ENCODE measurements at places on chromosomes 16 and 17.

GRCh38 chr17:17028059-17028877 lies 14.0 kb upstream of the MPRIP start:
- peak; percentile 95 for DNase-seq

GRCh38 chr16:81458149-81458669 lies 13.6 kb downstream of the CMIP start:
- DNase-seq = no peak

GRCh38 chr17:52696362-52696761 lies 537.8 kb upstream of the CA10 start:
- DNase-seq = no peak

DNA sequence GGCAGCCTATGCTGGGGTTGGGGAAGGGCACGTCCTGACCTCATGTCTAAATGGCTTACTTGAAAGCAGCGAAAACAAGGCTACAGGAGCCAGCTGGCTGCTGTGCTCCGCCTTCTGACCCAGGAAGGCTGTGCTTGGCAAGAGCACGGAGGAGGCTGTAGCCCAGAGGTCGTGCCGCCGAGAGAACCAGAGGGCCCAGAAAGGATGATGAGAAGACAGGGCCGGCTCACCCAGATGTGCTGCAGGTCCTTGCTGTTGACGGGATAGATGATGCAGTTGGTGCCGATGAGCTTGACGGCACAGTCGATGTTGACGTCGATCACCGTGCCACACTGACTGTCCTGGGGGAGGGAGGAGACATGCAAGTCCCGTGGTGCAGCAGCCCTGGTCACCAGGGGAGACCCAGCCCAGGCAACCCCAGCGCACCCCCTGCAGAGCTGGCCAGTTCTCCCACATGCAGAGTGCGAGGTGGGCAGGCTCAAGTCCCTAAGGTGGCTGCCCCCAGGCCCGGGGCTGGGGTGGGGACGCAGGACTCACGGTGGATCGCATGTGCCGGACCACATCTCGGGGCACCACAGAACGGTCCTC lies 20.7 kb downstream of the SPHK1 start:
- no peak for DNase-seq

DNA sequence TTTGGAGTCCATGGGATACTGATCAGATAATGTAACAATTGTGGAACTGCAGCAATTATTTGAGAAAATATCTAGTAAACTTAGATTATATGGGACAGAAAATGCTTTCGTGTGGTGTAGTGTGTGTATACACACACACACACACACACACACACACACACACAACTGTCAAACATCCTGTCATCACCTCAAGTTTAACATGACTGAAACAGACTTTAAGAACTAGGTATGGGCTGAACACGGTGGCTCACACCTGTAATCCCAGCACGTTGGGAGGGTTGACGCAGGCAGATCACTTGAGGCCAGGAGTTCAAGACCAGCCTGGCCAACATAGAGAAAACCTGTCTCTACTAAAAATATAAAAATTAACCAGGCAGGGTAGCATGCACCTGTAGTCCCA lies 544 bp upstream of the EVI2A start:
- DNase-seq = no peak

DNA sequence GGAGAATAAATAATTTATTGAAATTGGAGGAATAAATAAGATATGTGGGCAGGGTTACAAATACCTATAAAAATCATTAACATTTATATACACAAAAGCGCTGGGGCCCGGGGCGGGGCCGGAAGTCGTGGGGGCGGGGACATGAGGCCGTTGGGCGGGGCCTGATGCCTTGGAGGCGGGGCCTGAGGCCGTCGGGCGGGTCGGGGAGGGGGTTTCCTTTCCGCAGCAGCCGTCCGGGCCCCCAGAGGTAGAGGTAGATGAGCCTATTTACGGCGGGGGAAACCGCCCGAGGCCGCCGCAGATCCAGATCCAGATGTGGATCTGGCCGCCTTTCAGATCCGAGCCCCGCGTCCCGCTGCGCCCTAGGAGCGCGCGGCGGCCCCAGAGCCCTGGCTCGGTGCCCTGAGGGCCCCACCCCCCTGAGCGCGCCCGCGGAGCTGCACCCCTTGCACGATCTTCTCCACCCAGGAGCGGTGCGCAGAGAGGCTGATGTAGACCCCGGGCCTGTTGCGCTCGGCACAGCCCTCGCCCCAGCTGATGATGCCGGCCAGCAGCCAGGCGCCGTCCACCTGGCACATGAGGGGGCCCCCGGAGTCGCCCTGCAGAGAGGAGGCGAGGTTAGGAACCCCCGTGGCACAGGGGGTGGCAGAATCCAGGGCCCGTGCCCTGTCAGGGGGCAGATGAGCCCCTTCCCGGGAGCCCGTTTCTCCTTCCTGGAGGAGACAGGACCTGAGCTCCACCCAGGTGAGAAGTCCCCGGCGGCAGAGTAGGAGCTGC lies 5.1 kb downstream of the PRSS22 start:
- no peak for DNase-seq

GRCh38 chr17:75513641-75514000 lies 1.7 kb downstream of the CASKIN2 start:
- DNase-seq = no peak

GRCh38 chr17:40178021-40178601 lies 841 bp downstream of the RAPGEFL1 start:
- no peak for DNase-seq

GRCh38 chr17:73042225-73042624 lies 50.3 kb downstream of the SLC39A11 start:
- DNase-seq = no peak

GRCh38 chr16:85986931-85987749 lies 88.2 kb downstream of the IRF8 start:
- no peak for DNase-seq

GRCh38 chr17:72259922-72260321 lies 139.1 kb downstream of the SOX9 start:
- peak; percentile 34 for DNase-seq

DNA sequence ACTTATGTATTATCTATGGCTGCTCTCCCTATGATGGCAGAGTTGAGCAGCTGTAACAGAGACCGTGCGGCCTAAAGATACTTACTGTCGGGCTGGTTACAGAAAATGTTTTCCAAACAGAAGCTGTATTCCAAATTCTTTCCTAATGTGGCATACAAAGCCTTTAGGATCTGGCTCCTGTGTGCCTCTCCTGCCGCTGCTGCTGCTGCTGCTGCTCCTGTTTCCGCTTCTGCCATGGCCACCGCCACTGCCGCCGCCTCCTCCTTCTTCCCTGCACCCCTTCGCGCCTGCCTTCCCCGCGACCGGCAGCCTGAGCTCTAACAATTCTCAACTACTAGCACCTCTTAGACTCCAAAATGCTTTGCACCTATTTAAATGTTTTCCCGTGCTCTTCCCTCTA lies 263.9 kb upstream of the TBX2 start:
- no peak for DNase-seq

DNA sequence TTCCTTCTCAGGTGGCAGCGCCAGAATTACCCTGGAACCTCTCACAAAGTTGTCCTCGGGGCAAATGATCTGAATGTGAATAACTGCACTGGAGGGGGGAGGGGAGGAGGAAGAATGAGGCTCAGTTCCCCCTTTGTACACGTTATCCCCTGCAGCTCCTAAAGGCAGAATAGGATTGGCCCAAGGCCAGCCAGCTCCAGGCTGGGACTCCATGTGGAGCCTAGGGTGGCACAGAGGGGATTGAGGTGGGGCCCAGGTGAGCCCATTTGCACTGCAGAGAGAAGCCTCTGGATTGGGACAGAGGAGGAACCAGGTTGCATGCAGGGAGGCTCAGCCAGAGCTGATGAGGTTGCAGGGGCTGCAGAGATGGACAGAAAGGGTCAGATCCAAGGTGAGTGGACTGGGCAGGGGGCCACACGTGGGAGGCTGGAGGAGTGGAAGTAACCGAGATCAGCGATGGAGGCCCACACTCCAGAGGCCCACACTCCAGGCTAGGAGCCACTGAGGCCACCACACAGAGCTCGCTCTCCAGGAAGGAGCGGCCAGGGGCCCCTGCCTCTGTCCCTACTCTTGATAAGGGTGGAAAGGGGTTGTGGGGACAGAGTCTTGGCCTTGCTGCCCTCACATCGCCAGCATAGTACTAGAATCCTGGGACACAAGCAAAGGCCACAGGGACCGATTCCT lies 78.6 kb downstream of the RBFOX3 start:
- DNase-seq = no peak

- DNase-seq = peak; percentile 18
These were observed 10.2 kb downstream of the CYB561 start for GRCh38 chr17:63435681-63436522.

DNA sequence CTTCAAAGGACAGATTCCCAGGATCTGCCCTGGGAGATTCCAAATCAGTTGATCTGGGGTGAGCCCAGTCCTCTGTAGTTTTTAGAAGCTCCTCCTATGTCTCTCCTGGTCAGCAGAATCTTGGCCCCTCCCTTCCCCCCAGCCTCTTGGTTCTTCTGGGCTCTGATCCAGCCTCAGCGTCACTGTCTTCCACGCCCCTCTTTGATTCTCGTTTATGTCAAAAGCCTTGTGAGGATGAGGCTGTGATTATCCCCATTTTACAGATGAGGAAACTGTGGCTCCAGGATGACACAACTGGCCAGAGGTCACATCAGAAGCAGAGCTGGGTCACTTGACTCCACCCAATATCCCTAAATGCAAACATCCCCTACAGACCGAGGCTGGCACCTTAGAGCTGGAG lies 840 bp upstream of the CDH5 start:
- no peak for DNase-seq

GRCh38 chr17:37517881-37518280 lies 28.2 kb downstream of the DUSP14 start:
- no peak for DNase-seq

- no peak for DNase-seq
These were observed 36.3 kb downstream of the GLG1 start for GRCh38 chr16:74570412-74571301.

- no peak for DNase-seq
These were observed 27.5 kb upstream of the CDH15 start for GRCh38 chr16:89143911-89144675.

GRCh38 chr16:20904507-20905081 lies 4.0 kb downstream of the LYRM1 start:
- DNase-seq = peak; percentile 28

DNA sequence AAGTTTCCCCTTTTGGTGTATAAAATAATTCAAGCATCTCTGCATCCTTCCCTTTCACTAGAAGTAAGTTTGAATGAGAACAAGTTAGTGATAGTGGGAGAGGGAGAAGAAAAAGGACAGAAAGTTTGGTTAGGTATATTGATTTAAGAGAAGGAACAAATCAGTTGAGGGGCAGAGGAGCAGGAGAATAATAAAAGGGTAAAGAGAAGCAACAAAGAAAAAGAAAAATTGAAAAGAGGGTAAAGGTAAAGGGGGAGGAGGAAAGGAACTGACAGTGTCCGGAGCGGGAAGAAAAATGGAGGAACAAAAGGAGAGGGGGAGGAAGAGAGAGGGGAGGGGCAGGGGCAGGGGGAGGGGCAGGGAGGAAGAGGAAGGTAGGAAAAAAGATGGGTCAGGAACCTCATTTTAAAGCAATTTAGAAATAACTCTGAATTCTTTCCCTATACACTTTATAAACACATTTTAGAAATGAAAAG lies 6.3 kb upstream of the IGF2BP1 start:
- DNase-seq = no peak

- DNase-seq = no peak
These were observed 18.8 kb downstream of the CLUH start for GRCh38 chr17:2692781-2693135.

DNA sequence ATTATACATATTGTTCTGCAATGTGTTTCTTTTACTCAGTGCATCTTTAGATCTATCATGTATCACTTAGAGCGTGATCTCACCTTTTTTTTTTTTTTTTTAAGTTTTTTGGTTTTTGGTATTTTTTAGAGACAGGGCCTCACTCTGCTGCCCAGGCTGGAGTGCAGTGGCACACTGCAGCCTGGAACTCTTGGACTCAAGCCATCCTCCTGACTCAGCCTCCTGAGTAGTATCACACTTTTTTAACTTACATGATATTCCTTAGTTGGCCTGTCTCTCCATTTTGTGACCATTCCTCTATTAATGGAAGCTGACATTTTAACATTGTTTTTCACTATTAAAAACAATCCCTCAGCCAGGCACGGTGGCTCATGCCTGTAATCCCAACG lies 4.7 kb upstream of the MPO start:
- DNase-seq = no peak

DNA sequence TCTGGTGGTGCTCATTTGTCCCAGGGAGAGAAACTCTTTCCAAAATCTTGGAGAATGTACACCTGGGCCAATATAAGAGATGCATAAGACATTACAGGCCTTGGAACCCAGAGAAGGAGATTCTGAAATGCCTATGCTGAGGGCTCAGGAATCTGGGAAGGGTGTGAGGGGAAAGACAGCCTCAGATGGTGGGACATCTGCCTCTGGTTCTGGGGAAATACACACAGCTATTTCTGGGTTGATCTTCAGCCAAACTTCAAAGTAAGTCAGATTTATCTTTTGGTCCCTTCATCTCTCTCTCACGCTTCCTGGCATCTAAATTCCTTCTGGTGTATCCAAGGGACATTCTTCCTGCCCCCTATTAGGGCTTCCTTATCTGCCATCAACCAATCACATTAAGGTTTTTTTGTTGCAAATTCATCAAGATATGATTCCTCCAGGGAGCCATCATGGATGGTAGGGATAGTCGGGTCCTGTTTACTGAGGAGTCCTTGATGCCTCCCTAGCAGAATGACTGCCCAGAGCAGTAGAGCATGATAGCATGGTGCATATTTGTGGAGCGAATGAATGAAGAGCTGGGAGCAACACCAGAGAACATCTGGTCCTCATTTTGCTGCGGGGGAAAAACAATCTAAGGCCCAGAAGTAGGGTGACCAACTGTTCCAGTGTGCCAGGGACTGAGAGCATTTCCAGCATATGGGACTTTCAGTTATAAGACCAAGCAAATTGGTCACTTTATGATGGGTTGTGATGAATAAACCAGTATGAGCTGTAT lies 35.7 kb upstream of the DYNLL2 start:
- no peak for DNase-seq

- peak; percentile 28 for DNase-seq
These were observed 72.2 kb upstream of the METTL9 start for GRCh38 chr16:21526923-21527807.

GRCh38 chr16:54473226-54473993 lies 186.8 kb upstream of the IRX3 start:
- DNase-seq = no peak

- DNase-seq = peak; percentile 23
These were observed 23.5 kb downstream of the GTF3C1 start for GRCh38 chr16:27526180-27526579.

DNA sequence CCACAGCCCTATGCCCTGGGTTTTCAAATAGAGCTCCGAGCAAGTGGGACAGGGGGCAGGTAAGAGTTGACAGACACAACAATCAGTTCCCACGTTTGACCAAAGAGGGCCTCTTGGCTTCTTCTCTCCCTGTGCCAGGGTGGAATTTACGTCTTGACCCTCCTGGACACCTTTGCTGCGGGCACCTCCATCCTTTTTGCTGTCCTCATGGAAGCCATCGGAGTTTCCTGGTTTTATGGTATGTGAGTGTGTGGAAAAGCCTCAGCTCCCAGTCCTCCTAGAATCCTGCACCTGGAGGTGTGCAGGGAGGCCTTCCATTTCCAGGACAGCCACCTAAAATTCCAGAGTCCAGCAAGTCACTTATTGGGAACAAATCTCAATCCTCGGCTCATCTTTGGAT lies 42.5 kb downstream of the SLC6A2 start:
- DNase-seq = no peak
